RPMI8226 (cell line): ENCODE measurements at places on chromosomes 12 and 14.

GRCh38 chr14:49306152-49306751 is 279.9 kb downstream of the RPS29 start:
- DNase-seq, result peak; percentile 41

DNA sequence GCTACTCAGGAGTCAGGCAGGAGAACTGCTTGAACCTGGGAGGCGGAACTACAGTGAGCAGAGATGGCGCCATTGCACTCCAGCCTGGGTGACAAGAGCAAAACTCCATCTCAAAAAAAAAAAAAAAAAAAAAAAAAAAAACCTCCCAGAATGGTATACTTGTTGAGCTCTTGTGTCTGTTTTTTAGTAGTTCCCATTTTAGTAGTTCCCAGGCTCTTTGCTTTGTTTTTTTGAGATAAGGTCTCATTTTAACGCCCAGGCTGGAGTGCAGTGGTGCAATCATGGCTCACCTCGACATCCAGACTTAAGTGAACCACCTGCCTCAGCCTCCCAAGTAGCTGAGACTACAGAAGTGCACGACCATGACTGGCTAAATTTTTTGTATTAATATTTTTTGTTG is 13.4 kb downstream of the ATXN2 start:
- no peak for DNase-seq

GRCh38 chr14:59406454-59407245 is 58.5 kb downstream of the GPR135 start:
- DNase-seq, result no peak

DNA sequence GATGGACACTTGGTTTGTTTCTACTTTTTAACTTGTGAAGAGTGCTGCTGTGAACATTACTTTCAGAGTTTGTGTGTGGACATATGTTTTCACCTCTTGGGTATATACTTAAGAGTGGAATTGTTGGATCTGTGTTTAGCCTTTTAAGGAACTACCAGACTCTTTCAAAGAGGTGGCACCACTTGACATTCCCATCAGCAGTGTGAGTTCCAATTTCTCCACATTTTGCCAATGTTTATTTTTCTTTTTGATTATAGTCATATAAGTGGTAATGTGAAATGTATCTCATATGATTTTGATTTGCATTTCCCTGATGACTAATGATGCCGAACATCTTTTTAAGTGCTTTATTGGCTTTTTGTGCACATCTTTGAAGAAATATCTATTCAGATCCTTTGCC is 44.8 kb downstream of the ARHGAP5 start:
- no peak for DNase-seq

DNA sequence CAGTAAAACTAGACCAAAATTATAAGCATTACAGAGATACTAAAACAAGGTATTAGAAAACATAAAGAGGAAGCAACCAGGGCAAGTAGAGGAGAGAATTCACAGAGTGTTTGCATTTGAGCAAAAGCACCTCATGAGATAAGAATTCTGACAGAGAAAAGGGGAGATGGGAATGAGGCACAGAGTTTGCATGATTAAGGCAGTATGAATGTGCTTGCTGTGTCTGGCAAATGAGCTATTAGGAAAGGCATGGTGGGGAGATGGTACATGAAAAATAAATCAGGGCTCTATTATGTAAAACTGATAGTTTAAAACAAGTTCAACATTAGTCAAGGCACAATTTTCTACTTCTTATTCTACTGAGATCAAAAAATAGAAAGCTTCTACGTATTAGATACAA is 23.1 kb downstream of the GARIN6 start:
- DNase-seq, result no peak

DNA sequence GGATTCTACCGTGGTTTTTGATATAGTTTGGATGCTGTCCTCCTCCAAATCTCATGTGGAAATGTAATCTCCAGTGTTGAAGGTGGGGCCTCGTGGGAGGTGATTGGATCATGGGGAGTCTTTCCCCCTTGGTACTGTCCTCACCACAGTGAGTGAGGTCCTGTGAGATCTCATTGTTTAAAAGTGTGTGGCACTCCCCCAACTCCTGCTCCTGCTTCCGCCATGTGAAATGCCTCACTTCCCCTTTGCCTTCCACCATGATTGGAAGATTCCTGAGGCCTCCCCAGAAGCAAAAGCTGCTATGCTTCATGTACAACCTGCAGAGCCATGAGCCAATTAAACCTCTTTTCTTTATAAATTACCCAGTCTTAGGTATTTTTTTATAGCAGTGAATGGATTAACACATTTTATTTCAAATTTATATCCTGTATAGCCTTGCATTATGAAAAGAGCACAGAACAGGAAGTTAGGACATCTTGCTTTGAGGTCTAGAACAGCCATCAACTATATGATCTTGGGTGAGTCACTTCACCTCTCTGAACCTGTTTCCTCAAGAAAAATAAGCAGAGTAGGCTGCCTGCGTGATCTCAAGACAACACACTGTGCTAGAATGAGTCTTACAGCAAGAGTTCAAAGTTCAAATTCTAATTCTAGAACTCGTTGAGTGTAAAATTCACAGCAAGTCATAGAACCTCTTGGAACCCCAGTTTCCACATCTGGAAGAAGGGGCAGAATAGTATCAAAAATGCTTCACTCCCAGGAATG is 160.9 kb upstream of the EEA1 start:
- no peak for DNase-seq

DNA sequence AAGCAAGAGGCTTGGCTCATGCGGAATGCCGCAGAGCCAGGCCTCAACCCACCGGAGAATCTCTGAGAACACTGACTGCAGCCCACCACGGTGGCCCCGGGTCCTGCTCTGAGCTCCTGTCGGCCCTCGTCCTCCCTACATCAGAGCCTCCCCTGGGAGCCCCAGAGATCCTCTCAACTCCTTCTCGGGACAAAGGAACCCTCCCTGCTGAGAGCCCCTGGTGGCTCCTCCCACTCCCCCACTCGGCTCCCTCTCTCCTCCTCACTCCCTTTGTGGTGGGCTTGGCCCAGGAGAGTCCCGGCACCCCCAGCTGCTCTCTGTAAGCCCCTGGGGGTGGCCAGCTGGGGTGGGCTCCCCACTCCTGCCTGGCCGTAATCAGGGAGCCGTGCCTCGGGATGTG is 11.1 kb upstream of the INF2 start:
- no peak for DNase-seq

GRCh38 chr12:106670131-106670530 is 87.3 kb downstream of the RFX4 start:
- DNase-seq, result no peak

GRCh38 chr12:47852096-47852571 is 32.4 kb upstream of the HDAC7 start:
- DNase-seq, result no peak

DNA sequence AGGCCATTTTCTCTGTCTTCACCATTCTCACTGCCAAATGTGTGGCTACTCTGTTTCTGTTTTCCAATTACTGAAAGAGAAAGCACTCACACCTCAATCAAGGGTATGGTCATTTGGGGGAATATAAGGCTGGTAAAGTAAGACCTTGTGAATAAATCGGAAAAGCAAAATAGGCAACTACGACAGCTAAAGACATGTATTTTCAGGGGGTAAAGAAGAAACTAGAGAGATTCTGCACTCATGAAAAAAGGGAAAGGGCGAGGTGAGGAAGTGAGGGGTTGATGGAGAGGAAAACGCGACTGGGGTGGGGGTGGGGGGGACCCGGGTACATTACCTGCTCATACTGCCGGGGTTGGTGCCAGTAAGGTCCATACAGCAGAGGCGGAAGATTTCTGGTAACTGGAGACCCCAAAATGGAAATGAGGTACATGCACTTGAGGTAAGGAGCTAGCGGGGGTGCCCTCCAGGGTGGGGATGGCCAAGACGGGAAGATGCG is 19.3 kb downstream of the CHD8 start:
- DNase-seq, result no peak

DNA sequence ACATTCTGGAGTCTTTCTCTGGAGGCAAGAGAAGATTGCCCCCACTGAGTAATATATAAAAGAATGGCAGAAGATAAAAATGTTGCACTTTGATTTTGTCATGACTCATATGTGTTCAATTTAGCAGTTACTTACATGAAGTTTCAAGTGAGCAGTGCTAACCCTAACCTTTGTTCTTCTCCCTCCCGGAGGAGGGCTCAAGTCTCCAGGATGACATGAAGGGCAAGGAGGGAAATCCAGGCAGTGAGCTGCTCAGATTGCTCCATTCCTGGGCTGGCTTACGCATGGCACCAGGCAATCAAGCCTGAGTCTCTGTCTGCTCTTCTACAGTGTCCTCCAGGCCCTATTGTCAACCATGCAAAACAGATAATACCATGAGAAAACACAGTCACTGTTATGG is 322.3 kb downstream of the DUSP6 start:
- no peak for DNase-seq

DNA sequence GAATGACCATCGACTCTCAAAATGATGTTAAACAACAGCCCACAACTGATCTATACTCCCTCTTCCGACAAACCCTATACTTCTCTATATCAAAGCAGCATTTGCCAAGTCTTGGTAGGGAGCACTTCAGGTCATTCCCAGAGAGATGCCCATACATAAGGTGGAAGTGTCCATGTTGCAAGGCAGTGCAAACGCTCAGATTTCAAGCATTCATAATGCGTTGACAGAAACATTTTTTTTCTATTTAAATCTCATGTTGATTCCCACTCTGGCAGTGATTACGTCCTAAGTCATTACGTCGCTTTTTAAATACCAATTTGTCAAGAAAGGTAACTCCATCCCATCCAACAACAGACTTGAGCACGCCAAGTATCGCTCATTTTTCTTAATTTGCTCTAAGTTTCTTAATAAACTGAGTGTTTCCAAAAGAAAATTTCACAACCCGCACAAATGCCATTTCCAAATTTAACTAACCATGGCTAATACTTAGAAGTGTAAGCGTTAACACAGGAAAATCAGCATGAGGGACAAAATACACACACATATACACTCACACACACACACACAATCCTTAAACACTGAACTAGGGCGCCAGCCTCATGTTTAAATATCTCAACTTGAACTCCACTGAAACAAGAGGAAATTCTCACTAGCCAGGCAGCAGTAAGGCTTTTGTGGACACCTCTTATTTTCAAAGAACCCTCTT is 1.1 kb downstream of the GXYLT1 start:
- peak; percentile 4 for DNase-seq

DNA sequence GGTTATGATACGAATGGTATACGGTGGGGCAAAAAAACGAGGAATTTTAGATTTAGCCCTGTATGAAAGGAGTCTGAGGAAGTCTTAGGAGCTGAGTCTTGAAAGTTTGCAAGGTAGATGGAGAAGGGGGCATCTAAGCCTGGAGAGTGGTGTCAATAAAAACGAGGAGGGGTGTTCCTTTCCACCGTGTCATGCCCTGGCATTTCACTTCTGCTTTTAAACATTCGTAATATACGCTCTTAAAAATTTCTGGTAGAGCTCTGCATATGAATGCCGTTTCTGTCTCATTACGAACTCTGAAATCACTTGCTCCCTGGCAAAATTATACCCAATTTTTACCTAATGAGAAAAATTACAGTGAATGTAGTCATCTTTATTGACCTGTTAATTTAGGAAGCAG is 170.2 kb downstream of the ERC1 start:
- no peak for DNase-seq

DNA sequence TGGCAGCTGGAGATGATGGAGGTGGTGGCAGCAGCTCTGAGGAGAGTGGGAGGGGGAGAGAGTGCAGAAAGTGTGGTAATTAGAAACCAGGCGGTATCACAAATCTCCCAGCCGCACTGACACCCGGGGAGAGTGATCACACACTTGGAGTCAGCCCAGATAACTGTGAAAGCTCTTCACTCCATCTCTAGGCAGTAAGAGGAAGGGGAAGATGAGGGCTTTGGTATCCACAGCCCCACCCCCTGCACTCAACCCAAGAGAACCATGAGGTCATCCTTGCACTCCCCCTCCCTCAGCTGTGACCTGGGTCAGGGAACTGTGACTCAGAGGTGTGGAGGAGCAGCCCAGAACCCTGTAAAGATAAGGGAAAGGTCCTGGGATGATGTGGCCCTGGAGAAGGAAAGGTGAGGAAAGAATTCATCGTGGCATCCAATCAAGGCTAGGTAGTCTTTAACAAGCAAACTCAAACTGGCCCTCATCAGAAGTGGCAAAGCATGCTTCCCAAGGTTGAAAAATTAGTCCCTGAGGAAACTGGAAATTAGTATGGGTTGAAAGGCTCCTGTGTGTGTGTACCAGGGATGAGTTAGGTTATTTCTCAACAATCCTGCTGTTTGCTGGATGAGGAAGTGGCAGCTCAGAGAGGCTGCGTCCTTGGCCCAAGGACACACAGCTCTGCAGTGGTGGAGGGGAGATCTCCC is 111.0 kb upstream of the LHX5 start:
- DNase-seq, result peak; percentile 86

GRCh38 chr12:15856097-15856982 is 25.8 kb upstream of the STRAP start:
- DNase-seq, result peak; percentile 70

GRCh38 chr12:51954561-51955361 is 3.3 kb downstream of the ACVR1B start:
- DNase-seq, result no peak

GRCh38 chr12:14710632-14711320 is 14.4 kb upstream of the GUCY2C start:
- DNase-seq, result no peak

- no peak for DNase-seq
Measured at GRCh38 chr12:12600659-12601058, 11.0 kb upstream of the CREBL2 start.
